ENCODE measurements at places on chromosomes 6 and 20. TPM values are rescaled to one million over a fixed set of nuclear protein-coding genes. Genes with fewer than 3 reads are reported as not detected.

- H3K27me3 ChIP-seq, result no peaks in the 10 kb centered on the region
- H3K27ac ChIP-seq, result peak overlapping the region; percentile 51
- no peaks in the 10 kb centered on the region for H3K36me3 ChIP-seq
- no peak overlapping the region for H3K4me3 ChIP-seq
Measured at GRCh38 chr6:25166955-25167748, 112.0 kb upstream of the CARMIL1 start.

DNA sequence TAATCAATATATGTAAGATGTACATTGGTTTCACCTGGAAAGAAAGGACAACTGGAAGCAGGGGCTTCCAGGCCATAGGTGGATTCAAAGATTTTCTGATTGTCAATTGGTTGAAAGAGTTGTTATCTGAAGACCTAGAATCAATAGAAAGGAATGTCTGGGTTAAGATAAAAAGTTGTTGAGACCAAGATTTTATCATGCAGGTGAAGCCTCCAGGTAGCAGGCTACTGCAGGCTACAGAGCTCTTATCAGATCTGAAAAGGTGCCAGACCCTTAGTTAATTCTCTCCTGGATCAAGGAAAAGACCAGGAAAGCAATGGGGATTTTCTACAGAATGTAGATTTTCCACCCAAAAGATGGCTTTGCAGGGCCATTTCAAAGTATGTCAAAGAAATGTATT is 487.2 kb downstream of the BTBD3 start:
- H3K27ac ChIP-seq, result no peak overlapping the region
- H3K36me3 ChIP-seq, result no peaks in the 10 kb centered on the region
- no peaks in the 10 kb centered on the region for H3K4me1 ChIP-seq

GRCh38 chr6:33428224-33428965 is 8.5 kb downstream of the SYNGAP1 start:
- DNase-seq, result peak; percentile 37
- H3K4me3 ChIP-seq, result peak overlapping the region; percentile 42
- H3K36me3 ChIP-seq, result no peaks in the 10 kb centered on the region
- peaks cover 59% of the 10 kb centered on the region for H3K4me1 ChIP-seq
- peak overlapping the region; percentile 95 for H3K27ac ChIP-seq

DNA sequence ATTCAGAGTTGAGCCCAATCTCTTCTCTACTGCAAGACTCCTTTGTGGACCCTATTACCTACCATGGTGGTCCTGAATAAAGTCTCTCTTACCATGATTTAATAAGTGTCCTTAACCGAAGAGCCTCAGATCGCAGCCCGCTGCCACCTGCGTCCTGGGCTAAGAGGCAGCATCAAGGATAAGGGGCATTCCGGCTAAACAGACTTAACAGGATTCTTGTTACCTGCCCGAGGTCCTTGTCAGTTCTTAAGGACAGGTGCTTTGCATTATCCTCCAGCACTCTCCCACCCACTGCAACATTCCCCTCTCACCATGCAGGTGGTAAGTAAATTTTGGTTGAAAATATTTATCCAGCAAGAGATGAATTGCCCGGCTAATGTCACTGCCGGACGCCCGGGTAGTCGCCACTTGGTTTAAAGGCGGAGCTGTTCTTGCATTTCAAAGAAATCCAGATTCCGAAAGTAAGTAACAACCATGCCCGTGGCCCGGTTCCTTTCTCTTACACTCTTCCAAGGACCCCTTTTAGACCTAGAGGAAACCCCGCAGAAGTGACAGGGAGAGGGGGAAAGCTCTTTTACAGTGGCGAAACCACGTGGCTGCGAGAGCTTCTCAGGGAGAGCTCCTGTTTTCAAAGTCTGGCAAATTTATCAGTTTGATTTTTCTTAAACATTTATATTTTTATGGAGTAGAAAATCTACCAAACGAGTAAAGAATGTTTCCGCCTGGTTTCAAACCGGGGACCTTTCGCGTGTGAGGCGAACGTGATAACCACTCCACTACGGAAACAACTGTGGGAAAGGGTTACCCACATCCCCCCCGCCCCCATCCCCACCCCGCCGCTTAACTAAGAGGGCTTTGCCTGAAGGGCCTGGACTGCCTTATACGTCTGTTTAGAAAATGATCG is 41.9 kb upstream of the PRSS16 start:
- H3K36me3 ChIP-seq, result no peaks in the 10 kb centered on the region
- no peak overlapping the region for H3K4me3 ChIP-seq
- H3K4me1 ChIP-seq, result no peaks in the 10 kb centered on the region
- no peak overlapping the region for H3K27ac ChIP-seq

- peak overlapping the region; percentile 23 for H3K27ac ChIP-seq
- H3K4me3 ChIP-seq, result no peak overlapping the region
- no peaks in the 10 kb centered on the region for H3K27me3 ChIP-seq
- no peak for DNase-seq
- H3K36me3 ChIP-seq, result no peaks in the 10 kb centered on the region
Measured at GRCh38 chr20:58584881-58585752, 66.0 kb upstream of the STX16 start.

DNA sequence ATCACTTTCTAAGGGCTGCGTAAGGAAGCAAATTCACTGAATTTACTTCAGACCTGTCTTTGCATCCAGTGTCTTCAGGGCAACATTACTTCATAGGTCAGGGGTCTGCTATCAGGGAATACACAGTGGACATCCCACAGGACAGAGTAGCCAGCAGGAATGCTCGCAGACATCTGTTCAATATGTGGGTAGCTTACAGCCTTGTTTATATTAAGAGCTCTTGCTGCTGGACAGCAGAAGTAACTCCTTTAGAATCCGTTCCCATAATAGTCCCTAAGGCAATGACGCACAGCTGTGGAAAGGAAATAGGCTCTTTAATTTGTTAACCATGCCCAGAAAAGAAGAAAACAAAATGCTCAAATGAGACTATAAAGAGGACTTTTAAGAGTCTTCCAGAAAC is 198.7 kb downstream of the MOXD1 start:
- H3K27ac ChIP-seq, result peak overlapping the region; percentile 30
- peaks cover 5% of the 10 kb centered on the region for H3K4me1 ChIP-seq
- no peaks in the 10 kb centered on the region for H3K27me3 ChIP-seq
- no peak for DNase-seq
- H3K36me3 ChIP-seq, result no peaks in the 10 kb centered on the region
- no peak overlapping the region for H3K4me3 ChIP-seq

- peaks cover 56% of the 10 kb centered on the region for H3K4me1 ChIP-seq
- no peak for DNase-seq
- no peak overlapping the region for H3K4me3 ChIP-seq
- no peak overlapping the region for H3K27ac ChIP-seq
Measured at GRCh38 chr20:48685300-48685699, 142.5 kb downstream of the PREX1 start.

GRCh38 chr6:36757206-36757605 is 59.6 kb downstream of the RAB44 start:
- H3K27ac ChIP-seq, result peak overlapping the region; percentile 43
- no peaks in the 10 kb centered on the region for H3K27me3 ChIP-seq
- H3K4me3 ChIP-seq, result no peak overlapping the region
- peak; percentile 58 for DNase-seq
- no peaks in the 10 kb centered on the region for H3K36me3 ChIP-seq

GRCh38 chr6:30960907-30961673 is 20.3 kb downstream of the MUCL3 start:
- H3K4me3 ChIP-seq, result no peak overlapping the region
- H3K4me1 ChIP-seq, result peaks cover 4% of the 10 kb centered on the region
- DNase-seq, result no peak
- peaks cover 49% of the 10 kb centered on the region for H3K27me3 ChIP-seq
- no peak overlapping the region for H3K27ac ChIP-seq

DNA sequence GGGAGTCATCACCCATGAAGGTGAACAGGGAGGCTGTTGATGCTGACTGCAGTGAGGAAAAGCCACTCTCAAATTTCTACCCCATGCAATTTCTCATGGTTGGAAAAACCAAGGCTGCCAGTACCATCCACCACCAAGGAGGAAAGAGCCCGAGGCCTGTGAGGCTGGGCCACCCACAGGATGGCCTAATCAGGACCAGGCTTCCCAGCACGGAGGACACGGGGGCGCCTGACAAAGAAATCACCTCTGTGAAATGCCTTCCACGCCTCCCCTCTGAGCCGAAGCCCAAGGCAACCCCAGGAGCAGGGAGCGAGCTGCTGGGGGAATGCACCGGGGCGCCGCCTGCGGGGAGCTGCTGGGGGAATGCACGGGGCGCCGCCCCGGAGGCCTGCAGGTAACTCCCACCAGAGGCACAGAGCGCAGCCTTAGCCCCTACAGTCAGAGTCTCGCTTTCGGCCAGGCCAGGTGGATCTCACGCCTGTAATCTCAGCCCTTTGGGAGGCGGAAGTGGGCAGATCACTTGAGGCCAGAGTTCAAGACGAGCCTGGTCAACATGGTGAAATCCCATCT is 26.9 kb downstream of the FOXF2 start:
- H3K27ac ChIP-seq, result no peak overlapping the region
- H3K4me1 ChIP-seq, result no peaks in the 10 kb centered on the region
- H3K36me3 ChIP-seq, result no peaks in the 10 kb centered on the region
- DNase-seq, result no peak
- H3K27me3 ChIP-seq, result peaks cover 1% of the 10 kb centered on the region
- no peak overlapping the region for H3K4me3 ChIP-seq

- H3K27ac ChIP-seq, result no peak overlapping the region
- peaks cover 33% of the 10 kb centered on the region for H3K4me1 ChIP-seq
- no peak for DNase-seq
- H3K27me3 ChIP-seq, result no peaks in the 10 kb centered on the region
- no peak overlapping the region for H3K4me3 ChIP-seq
Measured at GRCh38 chr6:4324746-4325145, 189.4 kb upstream of the ECI2 start.

DNA sequence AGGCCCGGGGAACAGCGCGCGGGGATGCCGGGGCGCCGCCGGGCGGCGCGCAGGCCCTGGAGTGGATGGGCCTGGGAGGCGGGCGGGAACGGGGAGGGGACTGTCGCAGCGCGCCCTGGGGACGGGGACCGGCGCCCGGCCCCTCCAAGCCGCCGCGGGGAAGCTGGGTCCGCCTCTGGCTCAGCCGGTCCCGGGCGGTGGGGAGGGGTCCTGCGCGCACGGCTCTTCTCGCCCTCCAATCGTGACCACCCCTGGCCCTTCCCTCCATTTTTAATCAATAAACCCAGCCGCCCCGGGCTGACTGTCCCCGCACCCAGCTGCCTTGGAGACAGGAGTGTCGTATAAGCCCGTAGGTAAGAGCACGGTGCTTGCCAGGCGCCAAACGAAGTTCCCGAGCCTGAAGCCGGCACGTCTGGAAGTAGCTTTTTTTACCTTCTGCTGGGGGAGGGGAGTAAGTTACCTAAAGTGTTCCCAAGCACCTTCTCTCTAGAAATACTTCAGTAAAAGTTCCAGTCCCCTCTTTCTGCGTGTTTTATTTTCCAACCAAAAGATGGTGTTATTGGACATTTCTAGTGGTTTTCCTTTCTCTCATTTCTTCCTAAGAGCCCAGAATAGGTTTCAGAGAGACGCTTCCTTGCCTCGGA is 780 bp upstream of the TAF4 start:
- H3K4me1 ChIP-seq, result peaks cover 64% of the 10 kb centered on the region
- H3K27ac ChIP-seq, result peak overlapping the region; percentile 94
- peak; percentile 67 for DNase-seq

GRCh38 chr6:148840256-148840655 is 93.4 kb downstream of the UST start:
- DNase-seq, result no peak
- H3K4me1 ChIP-seq, result no peaks in the 10 kb centered on the region
- H3K27ac ChIP-seq, result no peak overlapping the region
- H3K36me3 ChIP-seq, result no peaks in the 10 kb centered on the region
- H3K4me3 ChIP-seq, result no peak overlapping the region

DNA sequence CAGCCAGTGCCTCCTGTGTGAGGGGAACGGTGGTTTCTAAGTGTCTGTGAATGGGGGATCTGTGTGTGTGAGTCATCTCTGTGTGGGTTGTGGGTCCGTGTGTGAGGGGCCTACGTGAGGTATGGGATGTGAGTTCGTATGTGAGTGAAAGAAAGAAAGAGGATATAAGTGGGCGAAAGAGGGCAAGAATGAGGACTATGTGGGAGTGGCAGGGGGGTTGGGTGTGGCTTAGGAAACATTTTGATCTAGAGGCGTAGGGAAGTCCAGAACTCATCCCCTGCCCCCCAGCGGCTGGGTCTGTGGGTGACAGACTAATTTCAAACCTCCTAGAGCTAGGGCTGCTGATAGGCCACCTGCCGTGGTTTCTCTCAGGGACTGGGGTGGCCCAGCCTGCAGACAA is 35.5 kb downstream of the DHX35 start:
- no peak for DNase-seq
- H3K27ac ChIP-seq, result no peak overlapping the region
- H3K27me3 ChIP-seq, result no peaks in the 10 kb centered on the region
- H3K36me3 ChIP-seq, result peaks cover 17% of the 10 kb centered on the region
- H3K4me1 ChIP-seq, result no peaks in the 10 kb centered on the region

DNA sequence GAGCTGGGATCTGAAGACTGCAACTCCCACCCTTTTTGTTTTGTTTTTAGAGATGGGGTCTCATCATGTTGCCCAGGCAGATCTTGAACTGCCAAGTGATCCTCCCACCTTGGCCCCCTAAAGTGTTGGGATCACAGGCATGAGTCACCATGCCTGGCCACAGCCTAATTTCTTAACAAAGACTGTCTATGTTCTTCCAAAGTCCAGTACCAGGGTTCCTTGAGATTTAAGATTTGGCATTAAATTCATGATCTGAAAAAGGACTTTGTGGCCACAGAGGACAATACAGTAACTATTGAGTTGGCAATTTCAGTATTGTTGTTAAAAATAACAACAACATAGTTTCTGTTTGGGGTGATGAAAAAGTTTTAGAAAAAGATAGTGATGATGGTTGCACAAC is 28.7 kb upstream of the BEND3 start:
- no peaks in the 10 kb centered on the region for H3K36me3 ChIP-seq
- H3K4me3 ChIP-seq, result no peak overlapping the region
- H3K27ac ChIP-seq, result no peak overlapping the region
- H3K27me3 ChIP-seq, result no peaks in the 10 kb centered on the region
- DNase-seq, result no peak

DNA sequence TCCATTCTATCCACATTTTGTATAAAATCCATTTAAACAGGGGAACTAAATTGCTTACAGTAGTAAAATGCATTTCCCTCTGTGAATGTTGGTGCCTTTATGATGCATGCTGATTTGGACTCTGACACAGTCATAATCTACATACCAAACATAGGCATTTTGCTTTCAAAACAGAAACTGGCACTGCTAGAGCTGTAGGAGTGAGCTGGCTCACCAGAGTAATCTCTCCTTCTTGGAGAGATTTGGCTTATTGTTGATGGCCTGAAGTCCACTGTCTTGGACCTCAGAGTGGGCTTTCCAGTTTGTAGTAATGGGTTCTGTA is 363.2 kb upstream of the FLRT3 start:
- peak; percentile 14 for DNase-seq
- H3K4me1 ChIP-seq, result no peaks in the 10 kb centered on the region
- peak overlapping the region; percentile 44 for H3K27ac ChIP-seq
- H3K4me3 ChIP-seq, result no peak overlapping the region

GRCh38 chr6:7615611-7616383 is 25.8 kb downstream of the SNRNP48 start:
- no peaks in the 10 kb centered on the region for H3K36me3 ChIP-seq
- peaks cover 4% of the 10 kb centered on the region for H3K4me1 ChIP-seq
- peak; percentile 33 for DNase-seq
- H3K27ac ChIP-seq, result no peak overlapping the region

DYNLT2 gene
- total RNA-seq, result 7.5 TPM

SHLD1 gene
- not detected for total RNA-seq

CTCFL gene
- not detected for total RNA-seq

BTNL2 gene
- not detected for total RNA-seq

ELMO2 gene
- total RNA-seq, result 13.5 TPM

TREM1 gene
- total RNA-seq, result not detected

BCAS4 gene
- total RNA-seq, result 16.5 TPM

GLP1R gene
- not detected for total RNA-seq

CGA gene
- total RNA-seq, result not detected
